ENCODE measurements at places on chromosomes 11 and 22.

DNA sequence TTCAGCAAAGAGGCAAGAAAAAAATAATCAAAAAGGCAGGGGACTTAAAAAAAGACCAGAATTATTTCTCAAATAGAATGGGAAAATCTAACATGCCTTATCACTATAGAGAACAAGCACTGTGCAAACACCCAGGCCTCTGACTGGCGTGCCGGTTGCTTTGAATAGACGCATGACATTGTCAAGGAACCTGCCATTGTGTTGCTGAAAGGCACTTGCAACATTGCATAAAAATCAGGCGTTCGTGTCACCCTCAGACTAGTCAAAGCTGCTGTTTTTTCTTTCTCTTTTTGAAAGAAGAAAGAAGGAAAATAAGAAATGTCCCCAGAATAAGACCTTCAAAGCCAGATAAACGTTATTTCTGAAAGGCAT is 549.3 kb upstream of the CADM1 start:
- H3K27me3 ChIP-seq: no peaks in the 10 kb centered on the region
- no peaks in the 10 kb centered on the region for H3K4me1 ChIP-seq
- no peaks in the 10 kb centered on the region for H3K36me3 ChIP-seq
- no peak for DNase-seq

DNA sequence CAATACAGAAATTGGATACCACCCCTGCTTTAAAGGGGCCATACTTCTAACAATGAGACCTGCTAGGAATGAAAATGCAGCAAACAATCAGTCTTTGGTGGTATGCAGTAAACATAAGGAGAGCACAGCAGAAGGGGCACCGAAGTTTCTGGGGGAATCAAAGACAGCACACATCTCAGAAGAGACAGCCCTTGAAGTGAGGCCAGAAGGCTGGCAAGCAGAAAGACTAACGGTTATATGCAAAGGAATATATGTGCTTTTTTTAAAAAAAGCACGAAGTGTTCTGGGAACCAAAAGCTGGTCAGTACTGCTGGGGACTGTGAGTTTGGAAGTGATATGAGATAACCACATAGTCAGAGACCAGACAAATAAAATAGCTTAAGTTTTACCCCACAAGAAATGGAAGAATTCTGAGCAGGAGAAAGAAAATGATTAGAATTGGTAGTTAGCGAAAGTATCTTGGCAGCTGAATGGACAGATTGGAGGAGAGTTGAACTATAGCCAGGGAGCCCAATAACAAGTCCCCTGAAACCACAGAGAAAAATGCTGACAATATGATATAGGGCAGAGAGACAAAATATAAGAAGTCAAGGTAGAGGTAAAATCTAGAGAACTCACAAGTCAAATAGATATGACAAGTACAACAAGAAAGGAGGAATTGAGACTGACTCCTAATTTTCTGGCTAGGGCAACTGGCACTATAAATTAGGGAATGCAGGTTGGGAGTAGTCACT is 125.7 kb downstream of the MRTFA start:
- H3K27ac ChIP-seq: no peak overlapping the region
- no peaks in the 10 kb centered on the region for H3K27me3 ChIP-seq
- peaks cover 8% of the 10 kb centered on the region for H3K4me1 ChIP-seq
- no peak for DNase-seq
- no peaks in the 10 kb centered on the region for H3K36me3 ChIP-seq

- peaks cover 63% of the 10 kb centered on the region for H3K27me3 ChIP-seq
- H3K36me3 ChIP-seq: no peaks in the 10 kb centered on the region
- H3K27ac ChIP-seq: no peak overlapping the region
These were observed 67.5 kb downstream of the NFAM1 start for GRCh38 chr22:42364604-42365110.

- no peak overlapping the region for H3K27ac ChIP-seq
- no peaks in the 10 kb centered on the region for H3K4me1 ChIP-seq
- H3K27me3 ChIP-seq: peaks cover 9% of the 10 kb centered on the region
- no peak for DNase-seq
These were observed 24.4 kb upstream of the SNX19 start for GRCh38 chr11:130940706-130941105.

DNA sequence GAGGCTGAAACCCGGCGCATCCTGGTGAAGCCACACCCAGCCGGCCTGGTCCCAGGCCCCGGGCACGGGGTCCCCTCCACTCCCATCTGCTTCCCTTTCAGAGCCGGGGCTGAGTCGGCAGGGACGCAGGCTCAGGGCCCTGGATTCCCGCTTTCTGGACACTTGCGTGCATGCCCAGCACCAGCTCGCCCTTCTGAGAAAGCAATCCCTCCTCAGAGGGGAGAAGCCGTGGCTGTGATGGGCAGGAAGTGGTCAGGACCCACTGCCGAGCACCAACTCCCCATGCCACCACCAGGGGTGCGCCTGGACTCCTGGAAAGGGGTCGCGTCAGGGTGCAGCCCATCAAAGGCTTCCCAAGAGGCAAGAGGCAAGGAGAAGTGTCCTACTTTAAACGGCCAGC is 15.1 kb downstream of the CDKN1C start:
- peaks cover 68% of the 10 kb centered on the region for H3K27me3 ChIP-seq
- no peak overlapping the region for H3K27ac ChIP-seq
- H3K36me3 ChIP-seq: peaks cover 8% of the 10 kb centered on the region
- H3K4me1 ChIP-seq: peaks cover 2% of the 10 kb centered on the region

GRCh38 chr11:45876401-45876800 is 9.1 kb upstream of the MAPK8IP1 start:
- DNase-seq: no peak
- H3K4me1 ChIP-seq: no peaks in the 10 kb centered on the region
- peaks cover 48% of the 10 kb centered on the region for H3K36me3 ChIP-seq
- no peak overlapping the region for H3K27ac ChIP-seq
- no peak overlapping the region for H3K4me3 ChIP-seq
- H3K27me3 ChIP-seq: no peaks in the 10 kb centered on the region

- peak overlapping the region; percentile 36 for H3K4me3 ChIP-seq
- H3K36me3 ChIP-seq: peaks cover 49% of the 10 kb centered on the region
- peak; percentile 43 for DNase-seq
- no peaks in the 10 kb centered on the region for H3K27me3 ChIP-seq
- H3K4me1 ChIP-seq: peaks cover 19% of the 10 kb centered on the region
These were observed 31.1 kb downstream of the UQCR10 start for GRCh38 chr22:29798318-29798717.

- H3K27ac ChIP-seq: no peak overlapping the region
- no peak overlapping the region for H3K4me3 ChIP-seq
- DNase-seq: no peak
- H3K36me3 ChIP-seq: no peaks in the 10 kb centered on the region
These were observed 17.4 kb downstream of the FXYD6 start for GRCh38 chr11:117859061-117859460.

DNA sequence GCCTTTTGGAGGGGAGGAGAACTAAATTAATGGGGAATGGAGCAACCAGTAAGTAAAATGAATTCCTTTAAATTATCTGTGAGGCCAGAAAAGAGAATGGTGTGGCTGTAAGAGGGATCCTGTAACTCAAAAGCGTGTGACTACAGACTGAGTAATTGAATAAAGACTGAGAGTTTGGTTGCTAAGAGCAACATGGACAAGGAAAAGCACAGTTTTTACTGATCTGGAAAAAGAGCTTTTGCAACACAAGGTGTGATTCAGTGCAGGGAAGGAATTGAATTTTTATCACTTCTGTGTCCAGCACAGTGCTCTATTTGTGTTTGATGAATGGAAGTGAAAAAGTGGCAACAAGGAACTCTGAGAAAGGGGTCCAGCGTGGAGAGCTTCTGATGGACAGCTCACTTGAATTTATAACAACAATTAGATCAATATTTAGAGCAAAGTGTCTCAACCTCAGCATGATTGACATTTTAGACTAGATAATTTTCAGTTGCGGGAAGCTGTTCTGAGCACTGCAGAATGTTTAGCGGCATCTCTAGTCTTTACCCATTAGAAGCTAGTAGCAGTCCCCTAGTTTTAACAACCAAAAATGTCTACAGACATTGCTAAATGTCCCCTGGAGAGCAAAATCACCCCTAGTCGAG is 202.8 kb upstream of the BDNF start:
- H3K27me3 ChIP-seq: no peaks in the 10 kb centered on the region
- DNase-seq: no peak
- no peak overlapping the region for H3K27ac ChIP-seq

DNA sequence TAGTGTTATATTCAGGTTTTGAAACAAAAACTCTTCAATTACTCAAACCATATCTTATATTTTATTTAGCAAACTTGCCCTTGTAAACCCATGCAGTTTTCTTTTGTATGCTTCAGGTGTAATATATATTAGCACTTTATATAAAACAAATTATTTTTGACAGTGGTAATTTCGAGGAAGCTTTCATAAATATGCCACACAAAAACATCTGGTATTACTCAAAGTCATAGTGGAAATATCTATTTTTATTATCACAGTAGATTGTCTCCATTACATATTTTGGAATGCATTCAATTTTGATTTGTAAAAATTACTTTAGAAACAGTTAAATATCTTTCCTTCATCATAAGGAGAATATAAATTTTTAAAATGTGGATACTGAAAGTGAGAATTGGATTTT is 89.1 kb upstream of the FIBIN start:
- DNase-seq: no peak
- H3K27me3 ChIP-seq: no peaks in the 10 kb centered on the region
- H3K27ac ChIP-seq: no peak overlapping the region

- DNase-seq: no peak
- H3K36me3 ChIP-seq: no peaks in the 10 kb centered on the region
- peaks cover 13% of the 10 kb centered on the region for H3K27me3 ChIP-seq
- H3K4me1 ChIP-seq: peaks cover 2% of the 10 kb centered on the region
These were observed 49.9 kb upstream of the SEPTIN5 start for GRCh38 chr22:19664406-19664805.

DNA sequence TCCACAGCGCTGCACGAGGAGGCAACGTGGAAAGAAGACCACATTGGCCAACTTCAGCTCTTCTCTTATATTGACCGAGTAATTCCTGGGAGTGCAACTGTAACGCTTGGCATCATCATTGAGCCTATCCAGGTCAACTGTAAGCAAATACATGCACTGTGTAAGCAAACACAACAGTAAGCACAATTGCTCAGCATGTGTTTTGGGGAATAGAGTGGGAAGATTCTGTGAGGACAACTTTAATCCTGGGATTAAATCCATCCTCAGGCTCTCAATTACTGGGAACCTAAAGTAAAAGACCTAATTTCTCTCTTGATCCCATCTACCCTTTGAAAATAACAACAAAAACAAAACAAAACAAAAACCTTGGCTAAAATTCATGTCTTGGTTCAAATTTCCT is 109.5 kb upstream of the DDI1 start:
- H3K4me1 ChIP-seq: no peaks in the 10 kb centered on the region
- no peaks in the 10 kb centered on the region for H3K36me3 ChIP-seq
- no peaks in the 10 kb centered on the region for H3K27me3 ChIP-seq
- no peak overlapping the region for H3K27ac ChIP-seq

DNA sequence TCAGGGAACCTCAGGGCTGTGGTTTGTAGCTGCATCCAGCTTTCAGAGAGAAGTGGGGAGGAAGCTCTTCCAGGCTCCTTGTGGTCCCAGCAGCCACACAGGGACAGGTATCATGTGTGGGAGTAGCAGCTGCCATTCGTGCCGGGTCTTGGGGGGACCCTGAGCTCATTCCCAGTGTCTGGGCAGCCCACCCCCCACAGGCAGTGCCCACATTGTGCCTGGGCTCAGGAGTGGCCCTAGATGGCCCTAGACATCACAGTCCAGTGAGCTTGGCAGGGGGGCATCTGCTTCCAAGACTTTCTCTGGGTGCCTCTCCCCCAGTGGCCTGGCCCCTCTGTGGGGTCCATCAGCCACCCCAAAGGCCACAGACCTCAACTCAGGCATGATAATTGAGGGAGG is 619.7 kb downstream of the BRD1 start:
- H3K27ac ChIP-seq: no peak overlapping the region
- H3K4me1 ChIP-seq: no peaks in the 10 kb centered on the region
- H3K27me3 ChIP-seq: peaks cover 4% of the 10 kb centered on the region
- H3K36me3 ChIP-seq: no peaks in the 10 kb centered on the region

DNA sequence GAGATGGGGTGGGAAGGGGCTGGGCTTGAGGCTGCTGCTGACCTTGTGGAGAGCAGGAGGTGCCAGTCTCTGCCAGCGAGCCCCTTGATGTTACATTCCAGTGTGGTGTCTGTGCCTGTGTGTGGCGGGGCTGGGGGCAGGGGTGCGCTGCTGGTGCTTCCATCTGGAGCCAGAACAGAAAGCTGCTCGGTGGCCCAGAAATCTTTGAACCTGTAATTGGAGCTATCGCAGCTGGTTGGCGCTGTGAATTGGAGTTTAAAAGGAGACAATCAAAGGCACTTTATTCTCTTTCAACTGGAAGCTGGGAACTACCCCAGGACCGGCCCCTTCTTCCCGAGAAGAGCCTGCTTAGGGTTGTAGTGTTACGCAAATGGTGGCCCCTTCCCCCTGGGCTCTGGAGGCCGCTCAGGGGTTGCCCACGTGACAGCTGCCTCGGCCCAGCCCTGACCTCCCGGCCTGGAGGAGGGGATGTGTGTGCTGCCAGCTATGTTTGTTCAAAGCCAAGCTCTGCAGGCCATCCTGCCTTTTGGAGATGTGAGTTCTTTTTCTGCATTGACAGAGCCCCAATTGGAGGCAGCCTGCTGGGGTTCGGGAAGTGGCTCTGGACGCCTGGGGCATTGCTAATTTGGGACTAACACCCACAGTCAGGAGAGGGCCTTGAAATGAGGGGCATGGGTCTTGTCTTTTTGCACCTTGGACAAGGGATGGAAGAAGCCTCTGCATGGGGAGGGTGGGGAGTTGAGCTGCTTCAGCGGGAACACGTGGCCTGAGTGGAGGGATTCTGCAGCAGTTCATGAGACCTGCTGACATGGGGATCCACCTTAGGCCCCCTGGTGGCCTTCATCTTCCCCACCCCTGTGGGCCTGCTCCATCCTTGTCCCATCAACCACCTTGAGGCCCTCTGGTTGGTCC is 14.0 kb upstream of the ARSA start:
- no peak for DNase-seq
- no peaks in the 10 kb centered on the region for H3K4me1 ChIP-seq
- no peak overlapping the region for H3K4me3 ChIP-seq
- H3K36me3 ChIP-seq: no peaks in the 10 kb centered on the region
- H3K27me3 ChIP-seq: peaks cover 16% of the 10 kb centered on the region
- no peak overlapping the region for H3K27ac ChIP-seq

DNA sequence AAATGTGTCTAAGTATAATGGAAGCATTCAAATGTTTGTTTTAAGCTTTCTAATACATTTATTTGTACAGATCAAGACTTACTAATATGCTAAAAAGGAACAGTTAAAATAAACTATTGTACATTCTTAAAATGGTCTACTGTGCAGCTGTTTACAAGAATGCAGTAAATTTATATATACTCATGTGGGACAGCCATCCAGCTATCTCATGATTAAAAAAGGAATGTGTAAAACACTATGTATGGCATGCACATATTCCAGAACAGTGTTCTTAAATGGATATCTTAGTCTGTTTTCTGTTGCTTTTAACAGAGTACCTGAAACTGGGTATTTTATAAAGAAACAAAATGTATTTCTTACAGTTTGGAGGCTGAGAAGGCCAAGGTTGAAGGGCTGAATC is 30.2 kb upstream of the CSTF3 start:
- DNase-seq: no peak
- H3K4me3 ChIP-seq: no peak overlapping the region
- no peaks in the 10 kb centered on the region for H3K4me1 ChIP-seq
- H3K27ac ChIP-seq: no peak overlapping the region

GRCh38 chr11:119095066-119095880 is 6.4 kb downstream of the DPAGT1 start:
- H3K27ac ChIP-seq: peak overlapping the region; percentile 97
- DNase-seq: peak; percentile 99
- H3K27me3 ChIP-seq: no peaks in the 10 kb centered on the region
- H3K4me3 ChIP-seq: peak overlapping the region; percentile 97
- H3K36me3 ChIP-seq: peaks cover 50% of the 10 kb centered on the region
- peaks cover 30% of the 10 kb centered on the region for H3K4me1 ChIP-seq

GRCh38 chr22:40010746-40011145 is 16.0 kb downstream of the FAM83F start:
- no peak overlapping the region for H3K27ac ChIP-seq
- no peak overlapping the region for H3K4me3 ChIP-seq
- peaks cover 48% of the 10 kb centered on the region for H3K27me3 ChIP-seq
- no peaks in the 10 kb centered on the region for H3K36me3 ChIP-seq
- no peak for DNase-seq

Measured in stimulated activated naive B cell treated with anti-CD40 and anti-IgM and Interleukin-4, amounts not matched to agents 10 μg/mL and 1 μg/mL and 100 μg/mL, for 72 hours (primary cell).